ENCODE measurements at places on chromosomes 3 and 15.

GRCh38 chr15:39447881-39448280 lies 133.0 kb upstream of the THBS1 start:
- no peak for DNase-seq

DNA sequence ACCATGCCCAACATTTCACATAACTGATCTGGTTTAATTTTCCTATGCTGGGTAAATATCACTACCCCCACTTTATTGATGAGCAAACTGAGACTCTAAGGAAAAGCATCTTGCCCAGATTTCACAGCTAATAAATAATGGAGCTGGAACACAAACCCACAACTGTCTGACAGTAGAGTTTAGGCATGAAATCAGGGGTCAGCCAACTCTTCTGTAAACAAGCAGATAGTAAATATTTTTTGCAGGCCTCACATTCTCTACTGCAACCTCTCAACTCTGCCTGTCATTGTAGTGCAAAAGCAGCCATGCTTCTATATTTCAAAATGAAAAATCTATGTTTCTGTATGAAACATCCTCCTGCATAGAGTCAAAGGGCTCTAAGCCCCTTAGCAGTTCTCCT lies 111.5 kb downstream of the ERC2 start:
- DNase-seq: no peak

DNA sequence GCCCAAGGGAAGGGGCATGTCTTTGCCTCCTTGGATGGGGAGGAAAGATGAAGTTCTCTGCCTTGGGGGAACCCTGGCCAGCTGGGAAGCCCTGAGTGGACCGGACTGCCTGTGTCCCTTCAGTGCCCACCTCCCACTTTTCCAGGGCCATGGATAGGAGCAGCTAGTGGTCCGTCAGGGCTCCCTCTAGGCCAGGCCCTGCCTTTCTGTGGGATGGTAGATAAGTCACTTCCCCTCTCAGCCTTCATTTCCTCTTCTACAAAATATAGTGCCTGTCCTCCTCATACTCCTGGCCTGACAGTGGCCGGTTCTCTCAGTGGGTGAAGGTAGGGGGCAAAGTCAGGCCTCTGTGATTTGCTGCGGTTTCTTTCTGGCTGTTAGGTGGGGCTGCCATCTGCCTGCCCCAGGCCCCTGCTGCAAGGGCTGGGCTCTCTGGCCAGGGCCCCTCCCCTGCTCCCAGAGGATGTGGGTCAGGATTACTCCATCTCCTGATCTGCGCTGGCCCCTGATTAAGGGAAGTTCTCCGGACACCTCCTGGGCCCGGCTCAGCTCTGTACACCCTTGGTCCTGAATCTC lies 1.4 kb downstream of the PLEKHO2 start:
- no peak for DNase-seq

- no peak for DNase-seq
Measured at GRCh38 chr15:100308608-100309007, 33.2 kb downstream of the ADAMTS17 start.

DNA sequence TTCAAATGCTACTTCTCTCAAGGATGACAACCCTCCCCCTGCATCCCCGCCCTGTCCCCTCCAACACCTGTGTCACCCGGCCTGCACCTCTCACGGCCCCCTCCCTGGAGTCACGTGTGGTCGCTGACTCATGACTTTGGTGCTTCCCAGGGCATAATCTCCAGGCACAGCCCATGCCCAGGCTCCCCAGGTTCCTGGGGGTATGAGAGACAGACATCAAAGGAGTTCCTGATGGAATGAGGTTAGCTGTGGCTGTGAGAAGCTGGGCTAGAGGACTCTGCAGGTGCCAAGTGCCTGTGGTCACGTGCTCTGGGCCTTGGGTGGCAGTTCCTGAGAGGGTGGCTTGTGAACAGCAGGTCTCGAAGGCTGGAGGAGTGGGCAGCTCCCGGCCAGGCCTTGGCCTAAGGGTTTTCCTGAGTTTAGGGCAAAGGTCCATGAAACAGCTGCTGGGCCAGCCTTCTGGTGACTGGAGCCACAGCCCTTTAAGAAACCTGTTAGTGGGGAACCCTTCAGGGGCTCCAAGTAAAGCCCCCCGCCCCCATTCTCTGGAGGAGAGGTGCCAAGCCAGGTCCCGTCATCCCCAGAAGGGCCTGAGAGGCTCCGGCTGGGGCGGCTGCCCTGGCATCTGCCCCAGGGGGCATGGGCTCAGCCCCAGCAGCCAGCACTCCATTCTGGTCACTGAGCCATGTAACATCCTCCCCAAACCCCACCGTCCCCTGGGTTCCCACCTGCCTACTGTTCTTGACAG lies 230.0 kb downstream of the XXYLT1 start:
- DNase-seq: no peak

GRCh38 chr3:129936757-129937156 lies 37.8 kb upstream of the TRH start:
- no peak for DNase-seq

DNA sequence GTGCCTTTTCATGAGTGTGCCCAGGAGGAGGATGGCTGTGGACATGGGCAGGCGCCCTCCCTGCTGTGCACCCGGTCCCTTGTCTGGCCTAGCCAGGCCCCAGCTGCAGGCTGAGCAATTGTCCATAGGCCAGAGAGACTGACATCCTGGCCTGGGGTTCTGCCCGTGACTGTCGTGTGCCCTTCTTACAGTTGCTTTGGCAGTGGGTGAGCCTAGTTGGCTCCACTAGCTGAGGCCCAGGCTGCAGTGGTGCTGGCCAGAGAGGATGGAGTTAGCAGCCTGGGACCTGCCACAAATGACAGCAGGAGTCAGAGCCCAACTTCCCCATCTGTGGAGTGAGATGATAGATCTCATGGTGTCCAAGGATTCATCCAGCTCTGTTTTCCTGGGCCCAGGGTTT lies 9.0 kb upstream of the CHRNB4 start:
- DNase-seq: no peak
